ENCODE measurements at places on chromosomes 12 and 14.

- DNase-seq = no peak
These were observed 433.1 kb downstream of the ADAMTS20 start for GRCh38 chr12:43118881-43119280.

- DNase-seq = peak; percentile 78
These were observed at the start of gene IRF2BPL for GRCh38 chr14:77028384-77029231. IRF2BPL (minus strand) TSS chr14:77028708; CDS start chr14:77027792, 916 bp downstream.

DNA sequence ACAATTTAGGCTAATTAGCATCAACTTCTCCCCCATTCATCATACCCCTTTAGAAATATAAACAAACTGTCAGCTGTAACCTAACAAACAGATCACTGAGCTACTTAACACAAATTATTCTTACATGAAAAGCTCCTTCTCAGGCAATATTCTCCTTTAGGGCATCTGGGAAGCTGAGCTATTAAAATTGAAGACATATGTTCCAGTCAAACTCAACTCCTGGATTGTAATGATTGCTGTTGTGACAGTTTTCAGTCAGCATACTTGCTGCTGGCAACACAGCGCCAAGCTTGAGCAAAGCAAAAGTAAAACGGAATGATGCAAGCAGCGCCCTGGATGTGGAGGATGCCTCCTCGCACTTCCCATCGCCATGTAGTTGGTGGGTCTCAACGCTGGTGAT lies 82.4 kb downstream of the SLC25A21 start:
- DNase-seq = peak; percentile 82

GRCh38 chr12:65602610-65603295 lies 221.5 kb upstream of the HMGA2 start:
- no peak for DNase-seq

DNA sequence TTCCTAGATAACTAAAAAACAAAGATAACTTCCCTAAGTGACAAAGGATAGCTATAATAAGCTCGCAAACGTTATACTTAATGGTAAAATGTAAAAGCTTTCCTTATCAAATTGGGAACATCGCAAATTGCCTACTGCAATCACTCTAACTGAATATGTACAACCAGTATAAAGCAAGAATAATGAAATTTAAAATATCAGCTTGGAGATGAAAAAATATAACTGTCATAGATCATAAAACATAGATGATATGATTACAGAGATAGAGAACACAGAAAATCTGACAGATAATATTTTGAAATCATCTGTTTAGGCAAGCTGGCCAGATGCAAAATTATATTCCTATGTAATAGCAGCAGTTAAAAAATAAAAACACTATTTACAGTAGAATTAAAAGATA lies 64.0 kb downstream of the BCAT1 start:
- DNase-seq = no peak

DNA sequence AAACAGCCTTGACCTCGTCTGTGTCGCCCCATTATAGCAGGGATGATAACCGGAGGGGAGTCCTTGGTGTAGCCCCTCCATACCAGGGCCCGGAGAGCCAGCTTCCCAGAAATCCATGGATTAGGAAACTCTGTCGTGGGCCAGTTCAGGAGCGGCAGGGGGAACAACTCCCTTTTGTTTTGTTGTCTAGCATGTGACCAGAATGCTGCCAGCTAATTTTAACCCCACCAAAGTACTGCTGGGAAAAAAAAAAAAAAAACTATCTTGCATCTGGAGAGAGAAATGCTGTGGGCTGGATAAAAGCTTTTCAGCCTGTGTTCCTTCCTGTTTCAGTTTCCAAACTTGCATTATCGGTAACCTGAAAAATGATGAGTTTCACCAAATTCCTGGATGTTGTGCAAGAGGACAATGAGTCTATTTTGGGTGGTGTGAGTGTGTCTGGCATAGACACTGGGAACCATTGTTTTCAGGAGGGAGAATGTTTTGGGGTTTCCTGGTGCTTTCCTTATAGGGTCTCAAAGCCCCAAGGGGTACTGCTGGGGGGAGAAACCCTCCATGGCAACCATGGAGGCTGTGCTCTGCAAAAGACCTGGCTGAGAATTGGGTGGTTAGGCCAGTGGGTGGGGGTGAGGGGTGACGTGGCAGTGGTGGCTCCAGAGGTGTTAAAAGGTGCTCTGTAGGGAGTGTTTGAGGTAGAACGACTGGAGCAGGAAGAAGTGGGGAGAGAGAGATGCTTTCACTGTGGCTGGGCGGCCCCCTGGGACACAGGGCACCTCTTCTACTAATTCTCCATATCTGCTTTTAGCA lies 14.9 kb upstream of the IRF2BPL start:
- no peak for DNase-seq

DNA sequence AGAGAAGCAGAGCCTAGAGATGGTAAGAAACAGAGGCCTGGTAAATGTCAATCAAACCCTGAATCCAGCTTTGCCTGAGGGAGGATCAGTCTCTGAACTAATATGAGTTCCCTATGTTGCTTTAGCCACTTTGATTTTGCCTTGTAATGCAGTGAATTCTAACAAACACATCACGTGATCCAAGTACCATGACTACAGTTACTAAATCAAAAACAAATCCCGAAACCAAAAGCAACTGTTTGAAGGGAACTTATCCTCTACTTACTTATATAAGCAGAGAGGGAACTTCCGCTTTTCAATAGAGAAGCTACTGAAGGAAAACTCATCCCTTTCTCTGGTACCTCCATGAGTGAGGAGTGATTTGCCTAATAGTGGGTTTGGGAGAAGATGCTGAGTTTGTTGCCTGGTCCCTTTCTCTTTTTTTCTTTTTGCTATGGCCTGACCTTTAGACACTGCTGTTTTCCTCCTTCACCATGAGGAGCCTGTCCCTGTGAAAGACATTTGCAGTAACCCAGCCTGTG lies 7.7 kb upstream of the PPTC7 start:
- no peak for DNase-seq

DNA sequence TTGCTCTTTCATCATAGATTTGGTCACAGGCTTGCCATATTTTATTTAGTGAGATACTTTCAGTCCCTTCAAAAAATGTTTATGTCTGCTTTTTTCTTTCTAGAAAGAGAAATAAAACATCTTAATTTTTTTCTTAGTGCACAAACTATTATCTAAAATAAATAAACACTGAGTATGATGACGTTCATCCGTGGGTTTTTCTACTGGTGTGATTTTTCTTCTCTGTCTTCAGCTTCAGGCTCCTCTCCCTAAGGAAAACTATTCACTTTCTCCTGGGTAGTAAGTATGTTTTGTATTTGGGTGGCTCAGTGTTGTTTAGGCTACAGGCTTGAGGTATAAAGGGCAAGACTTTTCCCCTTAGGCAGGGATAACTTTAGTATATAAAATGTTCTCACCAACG lies 154.7 kb downstream of the DACT1 start:
- no peak for DNase-seq

GRCh38 chr12:116784238-116784612 lies 46.1 kb downstream of the RNFT2 start:
- no peak for DNase-seq

DNA sequence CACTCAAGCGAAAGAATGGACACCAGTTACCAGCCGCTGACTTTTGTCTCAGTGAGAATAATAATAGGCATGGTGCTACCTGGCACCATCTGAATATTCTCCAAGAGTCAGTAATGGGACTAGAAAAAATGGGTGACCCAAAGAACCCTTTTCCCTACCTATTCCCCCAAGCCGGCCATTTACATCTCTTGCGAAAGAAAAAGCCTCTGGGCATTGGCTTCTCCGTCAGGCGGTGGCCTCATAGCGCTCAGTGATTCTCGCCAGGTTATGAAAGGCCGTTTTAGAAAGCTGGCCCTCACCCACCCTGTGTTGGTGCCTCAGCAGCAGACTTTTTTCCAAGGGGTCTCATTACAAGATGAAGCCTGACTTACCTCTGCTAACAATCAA lies 523 bp upstream of the SLC6A15 start:
- no peak for DNase-seq

- no peak for DNase-seq
These were observed 77.7 kb downstream of the PPP2R5C start for GRCh38 chr14:101839236-101839635.

GRCh38 chr14:77714926-77715325 lies 7.0 kb downstream of the SLIRP start:
- no peak for DNase-seq

DNA sequence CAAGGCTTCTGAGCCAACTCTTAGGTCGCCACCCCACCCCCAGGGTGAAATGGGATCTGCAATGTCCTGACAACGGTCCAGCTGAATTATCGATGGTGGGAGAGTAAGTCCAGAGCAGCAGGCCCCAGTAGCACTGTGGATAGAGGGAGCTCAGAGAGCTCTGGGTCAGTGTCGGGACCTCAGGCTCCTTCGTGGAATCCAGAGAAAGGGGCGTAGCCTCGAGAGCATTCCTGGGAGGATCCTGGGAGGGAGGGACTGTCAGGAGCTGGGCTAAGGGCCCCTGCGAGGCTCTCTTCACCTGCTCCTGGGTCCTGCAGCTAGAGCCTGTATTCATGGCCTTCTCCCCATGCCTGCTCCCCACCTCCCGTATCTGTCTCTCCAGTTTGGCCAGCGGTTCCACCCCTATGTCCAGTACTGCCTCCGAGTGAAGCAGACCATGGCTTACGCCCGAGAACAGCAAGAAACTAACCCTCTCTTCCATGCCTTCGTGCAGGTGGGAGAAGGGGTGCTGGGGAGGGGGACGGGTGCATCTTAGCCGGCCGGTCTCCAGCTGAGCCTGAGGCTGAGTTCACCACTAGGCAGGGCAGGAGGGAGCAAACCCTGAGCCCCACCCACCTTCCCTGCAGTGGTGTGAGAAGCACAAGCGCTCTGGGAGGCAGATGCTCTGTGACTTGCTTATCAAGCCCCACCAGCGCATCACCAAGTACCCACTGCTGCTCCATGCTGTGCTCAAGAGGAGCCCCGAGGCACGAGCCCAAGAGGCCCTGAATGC lies 6.6 kb downstream of the PLEKHG6 start:
- no peak for DNase-seq

GRCh38 chr12:114888448-114888847 lies 204.5 kb upstream of the TBX3 start:
- no peak for DNase-seq

- no peak for DNase-seq
These were observed 874 bp upstream of the YARS2 start for GRCh38 chr12:32756476-32757066.

DNA sequence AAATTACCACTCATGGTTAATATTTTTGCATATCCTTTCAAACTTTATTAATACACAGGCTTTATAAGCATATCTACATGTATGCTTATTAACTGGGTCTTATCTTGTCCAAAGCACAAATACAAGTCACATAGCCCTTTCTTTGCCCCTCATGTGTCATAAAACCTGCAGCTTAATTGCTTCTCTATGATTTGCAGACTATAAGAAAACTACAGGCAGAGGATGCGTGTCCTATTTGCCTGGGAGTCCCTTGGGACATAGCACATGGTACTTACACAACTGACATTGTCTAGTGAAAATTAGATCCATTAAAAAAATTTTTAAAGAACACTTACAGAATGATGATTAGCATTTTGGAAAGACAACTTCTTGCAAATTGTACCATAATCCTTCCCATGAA lies 190.5 kb upstream of the PLEKHA5 start:
- DNase-seq = no peak

DNA sequence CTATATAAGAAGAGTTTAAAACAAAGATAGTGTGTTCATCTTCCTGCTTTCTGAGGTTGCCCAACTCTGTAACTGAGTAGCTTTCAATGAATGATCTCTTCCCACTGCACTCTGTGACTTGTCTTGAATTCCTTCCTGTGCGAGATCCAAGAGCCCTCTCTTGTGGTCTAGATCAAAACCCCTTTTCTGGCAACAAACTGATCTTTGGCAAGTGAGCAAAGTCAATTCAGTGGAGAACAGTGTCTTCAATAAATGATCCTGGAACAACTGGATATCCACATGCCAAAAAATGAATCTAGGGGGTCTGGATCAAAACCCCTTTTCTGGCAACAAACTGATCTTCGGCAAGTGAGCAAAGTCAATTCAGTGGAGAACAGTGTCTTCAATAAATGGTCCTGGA lies 8.5 kb downstream of the CFAP54 start:
- DNase-seq = no peak

DNA sequence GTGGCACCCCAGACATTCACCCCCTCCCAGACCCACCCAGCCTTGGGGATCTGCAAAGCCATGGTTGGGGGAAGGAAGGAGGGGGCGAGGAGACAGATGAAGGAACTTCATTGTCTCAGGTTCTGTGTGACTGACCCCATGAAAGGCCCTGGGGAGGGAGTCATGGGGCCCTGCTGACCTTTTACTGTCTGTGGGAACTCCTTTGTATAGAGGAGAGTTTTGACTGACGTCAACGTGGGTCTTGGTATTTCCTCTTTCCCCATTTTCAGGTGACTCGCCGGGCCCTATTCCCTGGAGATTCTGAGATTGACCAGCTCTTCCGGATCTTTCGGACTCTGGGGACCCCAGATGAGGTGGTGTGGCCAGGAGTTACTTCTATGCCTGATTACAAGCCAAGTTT lies 3.1 kb upstream of the RAB5B start:
- no peak for DNase-seq

DNA sequence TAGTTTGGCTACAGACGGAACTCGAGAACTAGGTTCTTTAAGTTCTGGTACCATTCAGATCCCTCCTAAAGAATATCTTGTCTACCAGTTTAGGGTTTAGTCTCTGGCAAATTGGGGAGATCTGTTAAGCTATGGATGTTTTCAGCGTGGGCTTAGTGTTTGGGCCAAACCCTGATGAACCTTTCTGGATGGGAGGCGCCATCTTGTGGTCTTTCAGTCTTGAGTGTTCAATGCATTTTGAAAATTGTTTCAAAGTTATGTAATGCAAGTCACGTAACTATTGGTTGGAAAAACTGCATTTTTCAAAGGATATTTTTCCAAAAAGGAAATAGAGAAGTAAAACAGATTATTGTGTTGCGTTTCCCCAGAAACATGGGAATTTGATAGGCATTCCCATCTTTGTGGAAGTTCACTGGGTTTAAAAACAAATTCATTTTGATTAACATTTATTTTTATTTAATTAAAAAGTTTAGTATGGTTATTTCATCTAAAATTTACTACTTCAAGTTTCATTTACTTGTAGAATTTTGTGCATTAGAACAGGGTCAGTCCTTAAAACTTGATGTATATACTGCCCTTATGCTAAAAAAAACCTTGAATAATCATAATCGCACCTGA lies 169.0 kb downstream of the PRIMA1 start:
- peak; percentile 81 for DNase-seq

DNA sequence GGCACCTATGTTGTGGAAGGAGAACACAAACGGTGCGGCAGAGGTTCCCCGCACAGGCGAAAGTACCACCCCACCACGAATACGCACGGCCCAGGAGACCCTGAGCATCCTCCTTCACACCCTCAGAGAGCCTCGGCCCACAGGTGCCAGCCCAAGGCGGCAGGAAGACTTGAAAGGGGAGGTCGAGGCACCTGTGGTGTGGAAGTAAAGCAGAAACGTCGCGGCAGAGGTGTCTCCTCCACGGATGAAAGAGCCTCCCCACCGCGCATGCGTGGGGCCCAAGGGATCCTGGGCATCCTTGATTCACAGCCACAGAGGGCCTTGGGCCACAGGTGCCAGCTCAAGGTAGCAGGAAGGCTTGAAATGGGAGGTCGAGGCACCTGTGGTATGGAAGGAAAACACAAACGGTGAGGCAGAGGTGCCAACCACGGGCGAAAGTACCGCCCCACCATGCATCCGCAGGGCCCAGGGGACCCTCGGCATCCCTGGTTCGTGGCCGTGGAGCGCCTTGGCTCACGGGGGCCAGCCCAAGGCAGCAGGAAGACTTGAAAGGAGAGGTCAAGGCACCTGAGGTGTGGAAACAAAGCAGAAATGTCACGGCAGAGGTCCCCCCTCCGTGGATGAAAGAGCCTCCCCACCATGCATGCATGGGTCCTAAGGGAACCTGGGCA lies 380.1 kb downstream of the ALG10 start:
- DNase-seq = no peak

Data from SK-N-MC (cell line).